ENCODE measurements at places on chromosomes 5 and 9. TPM values are rescaled to one million over a fixed set of nuclear protein-coding genes. Genes with fewer than 3 reads are reported as not detected.
A peak's percentile ranks its signal among the peaks of the same experiment; 100 is the strongest.

GRCh38 chr5:4065472-4066320, 470.1 kb downstream of the IRX1 start:
- H3K4me3 ChIP-seq = no peak overlapping the region
- H3K27ac ChIP-seq = no peak overlapping the region
- no peaks in the 10 kb centered on the region for H3K4me1 ChIP-seq
- peaks cover 4% of the 10 kb centered on the region for H3K36me3 ChIP-seq

- no peaks in the 10 kb centered on the region for H3K27me3 ChIP-seq
- H3K27ac ChIP-seq = no peak overlapping the region
- 0 out of 2 replicates have a peak, but pooled peaks cover 4% of the 10 kb centered on the region for H3K36me3 ChIP-seq
- H3K4me3 ChIP-seq = no peak overlapping the region
Measured at GRCh38 chr5:5637173-5637572, 214.7 kb downstream of the ICE1 start.

GRCh38 chr9:83622433-83622938, 457 bp upstream of the IDNK start:
- peaks cover 26% of the 10 kb centered on the region for H3K4me1 ChIP-seq
- peaks cover 1% of the 10 kb centered on the region for H3K27me3 ChIP-seq
- DNase-seq = no peak
- H3K4me3 ChIP-seq = peak overlapping the region; percentile 88
- H3K36me3 ChIP-seq = no peaks in the 10 kb centered on the region

- no peak for DNase-seq
- no peak overlapping the region for H3K27ac ChIP-seq
- H3K4me1 ChIP-seq = no peaks in the 10 kb centered on the region
- no peak overlapping the region for H3K4me3 ChIP-seq
- peaks cover 19% of the 10 kb centered on the region for H3K36me3 ChIP-seq
- H3K27me3 ChIP-seq = no peaks in the 10 kb centered on the region
Measured at GRCh38 chr5:61097465-61097864, 64.8 kb downstream of the SMIM15 start.

GRCh38 chr5:109529520-109529919, 119.7 kb upstream of the PJA2 start:
- no peak overlapping the region for H3K27ac ChIP-seq
- H3K27me3 ChIP-seq = no peaks in the 10 kb centered on the region
- no peaks in the 10 kb centered on the region for H3K36me3 ChIP-seq
- H3K4me1 ChIP-seq = peaks cover 16% of the 10 kb centered on the region
- DNase-seq = peak; percentile 3

- no peak overlapping the region for H3K27ac ChIP-seq
- no peaks in the 10 kb centered on the region for H3K27me3 ChIP-seq
- no peak overlapping the region for H3K4me3 ChIP-seq
- H3K4me1 ChIP-seq = peaks cover 85% of the 10 kb centered on the region
- H3K36me3 ChIP-seq = peaks cover 7% of the 10 kb centered on the region
Measured at GRCh38 chr5:68270399-68270975, 54.9 kb downstream of the PIK3R1 start.

DNA sequence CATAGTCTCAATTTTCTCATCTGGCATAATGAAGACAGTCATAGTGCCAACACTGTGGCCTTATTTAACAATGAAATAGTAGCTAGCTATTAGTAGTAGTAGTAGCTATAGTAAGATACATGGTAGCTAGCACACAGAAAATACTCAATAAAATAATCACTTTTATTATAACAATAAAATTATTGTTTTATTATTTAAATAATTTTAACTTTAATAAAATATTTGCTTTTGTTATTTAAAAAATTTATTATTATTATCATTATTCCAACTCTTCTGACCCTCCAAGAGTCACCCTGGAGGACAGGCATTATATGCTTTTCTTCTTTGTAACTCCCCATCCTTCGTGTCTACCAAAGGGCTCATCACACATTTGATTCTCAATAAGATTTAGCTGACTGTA, 252.1 kb downstream of the TRIM32 start:
- no peak overlapping the region for H3K4me3 ChIP-seq
- H3K4me1 ChIP-seq = peaks cover 6% of the 10 kb centered on the region
- no peak overlapping the region for H3K27ac ChIP-seq
- no peaks in the 10 kb centered on the region for H3K36me3 ChIP-seq
- peaks cover 3% of the 10 kb centered on the region for H3K27me3 ChIP-seq
- DNase-seq = no peak

- no peak for DNase-seq
- H3K4me3 ChIP-seq = no peak overlapping the region
- no peaks in the 10 kb centered on the region for H3K27me3 ChIP-seq
- no peaks in the 10 kb centered on the region for H3K4me1 ChIP-seq
- no peak overlapping the region for H3K27ac ChIP-seq
- H3K36me3 ChIP-seq = no peaks in the 10 kb centered on the region
Measured at GRCh38 chr9:1732670-1733069, 282.5 kb upstream of the SMARCA2 start.

DNA sequence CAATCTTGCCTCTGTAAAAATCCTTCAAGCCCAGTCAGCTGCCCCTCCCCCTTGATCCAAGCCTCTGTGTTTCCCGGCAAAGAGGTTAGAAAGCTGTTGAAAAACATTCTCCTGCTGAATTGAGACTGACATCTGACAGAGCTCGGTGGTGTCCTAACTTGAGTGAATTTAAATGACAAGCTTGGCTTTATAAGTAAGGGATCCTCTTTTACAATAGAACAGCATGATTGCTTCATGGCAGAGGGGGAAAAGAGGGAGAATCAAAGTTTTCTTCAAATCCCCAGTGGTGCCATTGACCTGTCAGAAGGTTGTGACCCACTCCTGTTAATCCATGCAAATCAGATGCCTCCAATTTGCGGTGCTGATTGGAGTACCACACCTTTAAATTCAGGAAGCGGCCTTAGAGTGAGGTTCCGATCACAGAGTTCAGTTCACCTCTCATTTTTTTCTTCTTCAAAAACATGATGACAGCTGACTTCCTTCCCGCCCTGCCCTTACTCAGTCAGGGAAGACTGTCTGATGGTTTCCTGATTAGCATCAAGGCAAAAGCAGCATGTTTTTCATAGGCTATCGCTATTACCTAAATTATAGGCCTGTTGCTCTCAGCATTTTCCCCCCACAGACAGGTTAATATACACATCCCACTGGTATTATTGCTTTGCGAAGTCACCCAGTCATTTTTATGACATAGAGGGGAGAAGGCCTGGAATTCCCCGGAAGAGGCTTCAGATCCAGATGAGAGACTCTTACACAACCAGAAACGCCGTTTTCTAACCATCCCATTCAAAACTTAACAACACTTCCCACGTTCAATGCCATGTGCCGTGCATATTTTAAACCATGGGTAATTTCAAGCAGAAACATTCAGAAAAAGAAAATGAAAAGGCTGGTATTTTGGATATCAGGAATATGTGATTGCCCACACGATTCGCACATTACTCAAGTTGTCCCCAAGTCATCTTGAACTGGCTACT, 141.4 kb downstream of the EBF1 start:
- no peaks in the 10 kb centered on the region for H3K4me1 ChIP-seq
- H3K27me3 ChIP-seq = no peaks in the 10 kb centered on the region
- no peak for DNase-seq
- no peak overlapping the region for H3K4me3 ChIP-seq
- H3K36me3 ChIP-seq = no peaks in the 10 kb centered on the region

DNA sequence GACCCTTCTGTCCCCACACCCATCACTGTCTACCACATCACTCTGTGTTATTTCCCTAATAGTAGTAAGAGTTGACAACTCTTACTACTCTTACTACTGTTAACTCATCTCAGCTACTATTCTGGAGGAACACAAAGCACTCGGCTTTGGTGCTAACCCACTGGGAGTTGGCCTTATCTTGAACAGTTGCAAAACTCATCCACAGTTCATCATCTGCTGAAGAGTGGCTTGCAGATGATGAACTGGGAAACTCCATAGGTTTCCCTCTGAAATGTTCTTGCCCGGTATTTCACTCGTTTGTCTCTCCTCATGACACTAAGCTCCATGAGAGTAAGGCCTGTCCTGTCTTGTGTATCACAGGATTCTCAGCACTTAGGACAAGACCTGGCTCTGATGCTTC, 221.4 kb downstream of the NR3C1 start:
- no peak overlapping the region for H3K4me3 ChIP-seq
- DNase-seq = no peak
- peaks cover 6% of the 10 kb centered on the region for H3K4me1 ChIP-seq
- no peaks in the 10 kb centered on the region for H3K36me3 ChIP-seq

The FAM200C gene
- total RNA-seq = 2.1 TPM

The PCDHGB7 gene
- total RNA-seq = 17.3 TPM

The SLC6A7 gene
- total RNA-seq = not detected

The CENPK gene
- total RNA-seq = 24.0 TPM

The BHMT gene
- not detected for total RNA-seq

The GLRA1 gene
- total RNA-seq = not detected

The TEX48 gene
- not detected for total RNA-seq
